ENCODE measurements at places on chromosomes 5 and 9.

DNA sequence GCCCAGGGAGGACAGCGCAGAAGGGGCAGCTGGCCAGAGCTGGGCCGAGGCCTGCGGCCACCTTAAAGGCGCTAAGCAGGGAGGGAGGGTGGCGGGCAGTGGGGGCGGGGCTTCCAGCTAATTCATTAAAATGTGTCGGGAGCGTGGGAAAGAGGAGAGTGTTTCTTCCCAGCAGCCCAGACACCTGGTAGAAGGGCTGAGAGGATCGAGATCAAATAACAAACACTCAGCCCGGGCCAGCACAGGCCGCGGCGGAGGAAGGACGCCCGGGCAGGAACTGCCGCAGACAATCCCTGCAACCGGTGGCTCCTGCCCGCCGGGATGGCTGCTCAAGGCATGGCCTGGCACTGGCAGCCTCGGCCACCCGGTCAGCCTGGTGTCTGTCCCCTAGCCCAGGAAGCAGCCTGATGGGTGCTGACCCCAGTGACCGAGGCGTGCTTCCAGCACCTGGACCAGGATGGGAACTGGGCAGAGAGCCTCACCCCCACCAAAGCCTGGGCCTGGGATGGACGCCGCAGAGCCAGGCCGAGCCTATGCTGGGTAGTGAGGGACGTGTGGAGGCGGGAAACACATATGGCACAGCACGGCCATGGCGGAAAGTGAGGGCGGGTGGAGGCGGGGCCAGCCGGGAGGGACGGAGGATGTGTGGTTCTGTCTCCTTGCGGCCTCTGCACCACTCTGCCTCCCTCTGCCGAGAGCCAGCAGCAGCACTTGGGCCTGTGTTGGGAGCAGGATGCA, 3.2 kb upstream of the NRARP start:
- DNase-seq = peak; percentile 41

- DNase-seq = no peak
Observed at GRCh38 chr9:95477441-95477840, 39.3 kb downstream of the PTCH1 start.

- DNase-seq = no peak
Observed at GRCh38 chr5:156431956-156432829, 105.2 kb downstream of the SGCD start.

DNA sequence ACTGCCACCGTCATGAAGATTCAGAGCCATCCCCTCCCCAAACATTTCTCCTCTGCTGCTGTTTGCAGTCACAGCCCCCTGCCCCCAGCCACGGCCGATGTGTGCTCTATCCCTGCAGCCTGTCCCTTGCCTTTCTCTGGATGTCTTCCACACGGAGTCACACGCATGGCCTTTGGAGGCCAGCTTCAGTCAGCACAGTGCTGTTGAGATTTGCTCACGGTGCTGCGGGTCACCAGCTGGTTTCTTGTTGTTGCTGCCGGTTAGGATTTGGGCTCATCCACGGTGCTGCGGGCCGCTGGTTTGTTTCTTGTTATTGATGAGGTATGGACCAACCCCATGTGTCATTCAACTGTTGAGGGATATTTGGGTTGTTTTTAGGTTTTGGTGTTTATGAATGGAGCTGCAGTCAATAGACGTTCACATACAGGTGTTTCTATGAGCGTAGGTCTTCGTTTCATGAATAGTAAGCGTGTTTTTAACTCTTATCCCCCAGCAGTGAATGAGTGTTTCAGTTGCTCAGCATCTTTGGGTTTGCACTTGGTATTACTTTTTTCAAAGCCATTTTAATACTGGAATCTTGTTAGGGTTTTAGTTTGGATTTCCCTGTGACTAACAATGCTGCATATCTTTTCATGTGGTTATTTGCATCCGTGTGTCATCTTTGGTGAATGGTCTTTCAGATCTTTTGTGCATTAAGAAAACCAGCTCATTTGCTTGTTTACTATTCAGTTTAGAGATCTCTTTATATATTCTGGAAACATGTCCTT, 57.6 kb downstream of the AHRR start:
- DNase-seq = no peak

All from stimulated activated CD4-positive, alpha-beta T cell treated with anti-CD3 and anti-CD28 coated beads, Interleukin-1b, Interleukin-23, amount 100 ng/mL, for 4 hours (primary cell).